Lung (tissue), 17 donors: ENCODE measurements at places on chromosomes 12 and 14.

- DNase-seq, result no peak
Measured at GRCh38 chr12:19507823-19508222, 68.5 kb downstream of the AEBP2 start.

GRCh38 chr14:65156568-65157366, 54.5 kb upstream of the MAX start:
- peak; percentile 71 for DNase-seq

- DNase-seq, result no peak
Measured at GRCh38 chr14:105084741-105085571, 19.7 kb upstream of the GPR132 start.

DNA sequence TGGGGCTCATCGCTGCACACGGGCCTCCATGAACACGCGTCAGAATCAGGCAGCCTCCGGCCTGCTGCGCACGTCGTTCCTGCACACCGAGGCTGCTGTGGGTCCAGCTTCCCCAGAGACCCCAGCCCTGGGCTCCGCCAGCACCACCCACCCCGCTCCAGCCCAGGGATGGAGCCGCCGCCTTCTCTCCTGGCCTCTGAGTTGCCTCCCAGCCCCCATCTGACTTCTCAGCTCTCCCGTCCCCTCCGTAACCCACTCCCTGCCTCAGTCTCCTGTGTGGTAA, 253.9 kb upstream of the SFSWAP start:
- DNase-seq, result no peak

DNA sequence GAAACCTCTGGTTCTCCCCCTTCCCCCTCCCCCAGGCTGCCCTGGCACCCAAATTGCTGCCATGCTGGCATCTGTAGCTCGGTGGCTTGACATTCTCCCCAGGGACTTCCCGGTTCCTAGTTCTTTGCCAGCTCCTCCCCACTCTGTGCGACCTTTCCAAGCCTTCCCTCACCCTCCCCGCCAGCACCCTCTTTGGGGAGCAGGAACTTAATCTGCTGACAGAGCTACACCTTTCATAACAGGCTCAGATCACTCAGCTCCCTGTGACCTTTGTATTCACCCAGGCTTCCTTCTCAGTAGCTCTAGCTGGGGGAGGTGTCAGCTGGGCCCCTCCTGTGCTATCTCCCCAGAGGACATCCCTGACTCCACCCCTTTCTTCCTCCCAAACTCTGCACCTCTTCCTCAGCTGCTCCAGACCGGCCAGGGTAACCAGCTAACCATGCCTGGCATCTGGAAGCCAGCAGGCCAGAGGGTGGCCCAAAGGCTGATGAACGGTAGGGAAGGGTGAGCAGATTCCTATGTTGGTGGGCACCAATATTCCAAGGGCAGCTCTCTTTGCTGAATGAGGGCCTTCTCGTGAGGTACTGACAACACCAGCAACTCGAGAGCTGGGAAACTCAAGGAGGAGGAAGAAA, 1.8 kb upstream of the COX14 start:
- DNase-seq, result no peak

DNA sequence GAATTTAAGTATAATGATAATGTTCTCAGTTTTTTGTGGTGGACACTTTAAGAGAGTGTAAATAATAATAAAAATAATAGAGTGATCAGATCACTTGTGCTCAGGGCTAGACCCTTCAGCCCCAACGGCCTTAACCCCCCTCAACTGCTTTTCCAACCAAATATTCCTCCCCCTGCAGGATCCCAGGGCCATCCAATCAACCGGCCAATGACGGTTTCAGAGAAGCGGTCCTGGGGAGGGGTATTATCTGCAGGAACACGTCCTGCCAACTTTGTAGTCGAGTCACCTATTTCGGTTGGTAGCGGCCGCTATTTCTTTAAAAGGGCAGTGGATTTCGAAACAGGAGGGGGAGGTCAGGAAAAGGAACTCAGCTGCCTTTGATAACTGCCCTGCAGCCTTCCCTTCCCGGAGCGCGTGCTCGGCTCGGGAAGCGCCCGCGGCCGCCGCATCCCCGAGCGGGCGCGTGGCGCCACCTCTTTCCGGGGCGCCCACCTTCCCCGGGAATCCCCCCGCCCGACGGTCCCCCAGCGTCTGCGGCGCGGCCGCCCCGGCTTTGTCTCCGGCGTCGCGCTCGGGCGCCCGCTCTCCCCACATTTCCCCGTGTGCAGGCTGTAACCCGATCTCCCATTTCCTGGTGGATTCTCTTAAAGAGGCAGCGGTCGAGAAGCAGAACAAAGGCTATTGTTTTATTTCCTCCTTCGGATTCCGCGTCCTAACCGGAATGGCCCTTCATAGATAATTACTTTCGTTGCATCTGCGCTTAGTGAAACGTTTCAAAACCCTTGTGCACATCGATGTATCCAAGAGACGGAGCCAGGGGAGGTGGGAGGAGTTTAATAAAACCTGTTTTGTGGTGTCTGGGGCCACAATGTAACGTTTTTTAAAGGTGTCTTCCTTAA, 711 bp upstream of the ETV6 start:
- DNase-seq, result peak; percentile 93

DNA sequence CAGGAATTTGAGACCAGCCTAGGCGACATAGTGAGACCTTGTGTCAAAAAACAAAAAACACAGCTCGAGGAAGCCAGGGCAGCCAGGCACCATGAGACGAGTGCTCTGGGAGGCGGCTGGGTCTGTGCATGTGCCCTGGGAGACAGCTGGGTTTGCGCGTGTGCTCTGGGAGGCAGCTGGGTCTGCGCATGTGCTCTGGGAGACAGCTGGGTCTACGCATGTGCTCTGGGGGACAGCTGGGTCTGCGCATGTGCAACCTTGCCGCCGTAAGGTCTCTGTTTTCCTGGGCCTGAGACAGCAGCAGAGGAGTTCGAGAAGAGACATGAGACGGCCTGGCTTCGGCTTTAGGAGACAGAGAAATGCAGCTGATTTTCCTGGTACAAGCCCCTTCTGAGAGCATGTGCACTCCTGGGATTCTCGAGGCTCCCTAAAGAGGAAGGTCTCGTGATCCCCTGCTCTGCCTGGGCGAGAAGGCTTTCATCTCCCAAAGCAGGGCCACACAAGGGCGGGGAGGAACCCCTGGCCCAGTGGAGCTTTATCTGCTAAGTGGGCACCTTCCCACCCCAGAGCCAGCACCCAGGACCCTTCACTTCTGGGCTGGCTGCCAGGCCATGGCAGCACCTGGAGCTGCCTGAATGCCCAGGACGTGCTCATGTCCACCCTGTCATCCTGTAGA, 3.5 kb upstream of the BDKRB1 start:
- DNase-seq, result no peak

- no peak for DNase-seq
Measured at GRCh38 chr12:94418517-94418916, 41.1 kb downstream of the CEP83 start.

DNA sequence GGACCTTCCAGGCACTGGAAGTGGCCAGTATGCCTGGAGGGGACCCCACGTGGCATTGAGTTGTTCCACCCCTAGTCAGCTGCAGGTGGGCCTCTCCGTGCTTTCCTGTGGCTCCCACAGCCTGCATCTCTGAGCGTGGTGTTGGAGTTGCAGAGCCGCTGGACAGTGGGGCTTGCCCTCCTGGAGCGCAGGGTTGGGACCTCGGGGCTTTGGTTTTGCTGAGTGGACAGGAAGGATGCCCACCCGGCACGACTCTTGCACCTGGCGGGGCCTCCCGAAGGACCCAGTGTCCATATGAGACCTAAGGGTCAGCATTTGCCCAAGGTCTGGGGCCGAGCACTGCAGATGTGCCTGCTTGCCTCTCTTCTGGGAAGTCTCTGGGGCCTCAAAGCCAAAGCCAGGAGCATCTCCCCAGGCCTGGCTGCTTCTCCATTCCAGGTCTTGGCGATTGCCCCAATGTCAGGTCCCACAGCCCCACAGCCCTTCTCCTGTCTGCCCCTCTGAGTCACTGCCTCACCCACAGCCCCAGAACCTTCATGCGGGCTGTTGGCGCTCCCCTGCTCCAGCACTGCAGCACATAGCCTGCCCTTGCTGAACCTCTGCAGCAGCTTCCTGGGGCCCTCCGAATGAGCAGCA, 1.5 kb downstream of the PACS2 start:
- no peak for DNase-seq

GRCh38 chr12:5188472-5188871, 144.8 kb downstream of the KCNA5 start:
- DNase-seq, result no peak

- DNase-seq, result peak; percentile 23
Measured at GRCh38 chr14:64696355-64696857, 7.8 kb upstream of the PLEKHG3 start.

DNA sequence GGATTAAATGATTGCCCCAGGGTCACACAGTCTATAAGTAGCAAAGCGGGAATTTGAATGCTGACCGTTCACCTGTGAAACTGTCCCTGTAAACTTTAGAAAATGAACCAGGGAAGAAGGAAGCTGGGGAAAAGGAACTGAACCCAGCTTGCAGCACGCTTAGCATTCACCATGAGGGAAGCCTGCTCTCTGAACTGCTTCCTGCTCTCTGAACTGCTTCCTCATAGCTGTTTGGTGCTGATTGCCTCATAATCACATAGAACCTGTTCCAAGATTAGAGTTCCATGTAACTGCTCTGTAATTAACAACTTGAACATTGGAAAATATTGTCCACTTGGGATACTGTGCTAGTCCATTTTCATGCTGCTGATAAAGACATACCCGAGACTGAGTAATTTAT, 1504.8 kb upstream of the TMEM132C start:
- DNase-seq, result no peak

DNA sequence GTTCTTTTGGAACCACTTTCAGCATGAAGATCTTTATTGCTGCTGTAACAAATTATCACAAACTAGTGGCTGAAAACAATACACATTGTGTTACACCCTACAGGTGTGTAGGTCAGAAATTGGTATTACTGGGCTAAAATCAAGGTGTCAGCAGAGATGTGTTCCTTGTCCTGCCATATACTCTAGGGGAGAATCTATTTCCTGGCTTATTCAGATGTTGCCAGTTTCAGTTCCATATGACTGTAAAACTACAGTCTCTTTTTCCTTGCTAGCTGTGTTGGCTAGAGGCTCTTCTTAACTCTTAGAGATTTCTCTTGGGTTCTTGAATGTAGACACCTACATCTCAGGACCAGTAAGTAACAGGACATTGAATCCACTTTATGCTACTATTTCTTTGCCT, 215.6 kb upstream of the PPFIA2 start:
- DNase-seq, result no peak

- peak; percentile 18 for DNase-seq
Measured at GRCh38 chr12:89225401-89225800, 126.9 kb downstream of the DUSP6 start.

DNA sequence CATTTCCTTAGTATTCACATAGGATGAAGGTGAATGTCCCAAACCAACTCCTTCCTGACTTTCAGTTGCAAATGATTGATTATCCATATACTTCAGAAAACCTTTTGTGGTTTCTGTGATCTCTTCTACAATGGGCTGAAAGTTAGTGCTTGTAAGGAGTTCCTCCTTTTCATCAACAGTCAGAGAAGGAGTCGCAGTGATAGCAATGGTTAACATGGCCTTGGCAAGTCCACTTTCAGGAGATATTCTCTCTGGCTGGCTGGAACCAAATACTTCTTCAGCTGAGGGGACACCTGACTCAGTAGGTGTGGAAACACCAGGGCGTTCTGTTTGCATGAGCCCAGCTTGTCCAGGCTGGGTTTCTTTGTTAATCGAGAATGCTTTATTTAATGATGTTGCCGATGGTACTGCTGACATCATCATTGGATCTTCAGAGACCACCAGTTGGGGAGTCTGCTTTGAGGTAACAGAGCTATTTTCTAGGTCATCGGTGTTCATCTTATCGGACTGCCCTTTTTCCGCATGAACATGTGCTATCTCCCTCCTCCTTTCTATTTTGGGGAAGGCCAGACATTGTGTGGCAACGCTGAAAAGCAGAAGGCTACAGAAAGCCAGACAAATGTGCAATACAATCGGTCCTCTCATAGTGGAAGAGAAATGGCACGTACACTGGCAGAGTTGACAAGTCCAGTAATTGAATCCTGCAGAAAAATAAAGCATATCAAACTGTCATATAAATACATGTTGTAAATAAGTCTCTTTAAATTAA, 13.1 kb downstream of the ARMH4 start:
- no peak for DNase-seq

DNA sequence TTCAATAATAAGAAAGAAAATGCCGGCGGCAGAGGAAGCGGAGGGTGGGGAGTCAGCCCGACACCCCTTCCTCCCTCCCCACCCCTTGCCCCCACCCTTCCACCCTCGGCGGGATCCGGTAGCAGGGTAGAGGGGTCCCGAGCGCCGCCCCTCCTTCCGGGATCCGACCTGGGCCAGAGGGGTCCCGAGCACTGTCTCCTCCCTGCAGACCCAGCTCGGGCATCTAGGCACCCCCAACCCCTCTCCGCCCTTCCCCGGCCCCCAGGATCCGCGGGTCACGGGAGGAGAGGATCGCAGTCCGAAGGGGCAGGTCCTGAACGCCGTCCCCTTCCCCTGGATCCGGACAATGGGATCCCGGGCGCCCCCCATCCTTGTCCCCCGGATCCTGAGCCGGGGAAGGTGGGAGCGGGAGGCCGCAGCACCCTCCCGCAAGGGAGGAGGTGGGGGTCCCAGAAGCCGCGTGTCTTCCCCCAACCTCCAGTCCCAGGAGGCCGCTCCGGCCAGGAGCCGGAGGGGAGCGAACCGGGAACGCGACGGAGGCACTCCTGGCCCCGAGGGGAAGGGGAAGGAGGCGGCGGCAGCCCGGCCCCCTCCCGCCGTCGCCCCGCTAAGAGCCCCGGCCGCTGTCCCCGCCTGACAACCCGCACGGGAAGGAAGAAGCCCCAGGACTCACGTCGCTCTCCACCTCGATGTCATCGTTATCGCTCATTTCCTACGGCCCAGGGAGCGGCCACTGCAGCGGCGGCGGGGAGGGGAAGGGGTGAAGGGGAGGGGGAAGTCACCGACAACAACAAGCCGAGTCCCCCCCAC, 481 bp downstream of the MAX start:
- DNase-seq, result peak; percentile 21

DNA sequence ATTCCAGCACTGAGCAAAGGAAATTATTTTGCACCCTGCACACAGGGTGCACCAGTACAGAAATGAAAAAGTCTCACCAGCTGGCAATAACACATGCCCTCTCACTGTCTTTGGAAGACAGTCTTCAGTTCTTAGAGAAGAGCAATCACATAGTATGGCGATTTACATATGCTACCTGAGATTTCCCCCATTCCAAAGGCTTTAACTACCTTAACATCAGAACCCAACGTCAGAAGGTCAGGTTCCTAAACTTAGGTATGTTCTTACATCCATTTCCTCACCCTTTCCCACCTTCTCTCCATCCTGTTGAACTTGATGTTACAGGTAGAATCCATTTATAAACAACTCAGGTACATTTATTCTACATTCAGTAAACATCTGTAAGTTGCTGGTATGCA, 167.8 kb downstream of the PAWR start:
- no peak for DNase-seq

DNA sequence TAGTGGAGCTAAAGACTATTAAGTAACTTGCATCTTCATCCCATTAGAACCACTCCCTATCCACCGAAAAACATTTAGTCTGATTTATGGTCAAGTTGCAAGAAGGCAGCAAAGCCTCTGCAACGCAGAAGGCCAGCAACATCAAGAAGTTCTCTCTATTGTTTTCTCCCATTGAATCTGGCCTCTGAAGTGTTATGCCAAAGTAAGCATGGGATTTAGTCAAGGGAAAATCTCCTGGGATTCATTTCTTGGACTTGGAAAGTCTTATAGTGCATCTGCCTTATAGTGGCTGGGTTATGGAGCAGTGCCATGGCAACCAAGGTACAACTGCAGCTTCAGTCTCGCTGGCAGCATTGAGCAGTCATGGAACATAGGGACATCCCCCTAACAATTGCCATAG, 87.7 kb upstream of the KRR1 start:
- no peak for DNase-seq
